ENCODE measurements at places on chromosomes 4 and X. TPM values are rescaled to one million over a fixed set of nuclear protein-coding genes. Genes with fewer than 3 reads are reported as not detected.

FUNDC2 gene
- 117 TPM for total RNA-seq

NOCT gene
- 7.5 TPM for total RNA-seq

ARHGEF6 gene
- total RNA-seq: 23.9 TPM

OTUD6A gene
- total RNA-seq: not detected

Measured in adrenal gland (tissue), 19 donors.